ENCODE measurements at places on chromosomes 1 and 21.
A peak's percentile ranks its signal among the peaks of the same experiment; 100 is the strongest.

GRCh38 chr21:42147386-42148020, 71.4 kb upstream of the ABCG1 start:
- DNase-seq = no peak

DNA sequence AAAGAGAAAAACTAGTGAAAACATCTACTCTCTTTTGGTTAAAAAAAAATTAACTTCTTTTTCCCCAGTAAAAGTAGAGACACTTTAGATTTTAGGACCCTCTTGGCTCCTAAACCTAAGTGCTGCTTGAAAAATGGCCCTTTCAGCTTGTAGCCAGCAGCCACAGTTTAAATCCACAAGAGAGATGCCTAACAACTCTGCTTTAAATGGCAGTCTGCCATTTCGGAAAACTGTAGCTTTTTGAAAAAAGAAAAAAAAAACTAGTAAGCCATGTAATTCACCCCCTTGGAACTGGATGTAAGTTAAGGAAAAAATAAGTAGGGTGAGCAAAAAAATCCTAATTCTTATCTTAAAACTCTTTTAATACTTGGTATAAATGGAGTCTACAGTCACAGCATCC, 56.0 kb downstream of the LHX9 start:
- DNase-seq = no peak

DNA sequence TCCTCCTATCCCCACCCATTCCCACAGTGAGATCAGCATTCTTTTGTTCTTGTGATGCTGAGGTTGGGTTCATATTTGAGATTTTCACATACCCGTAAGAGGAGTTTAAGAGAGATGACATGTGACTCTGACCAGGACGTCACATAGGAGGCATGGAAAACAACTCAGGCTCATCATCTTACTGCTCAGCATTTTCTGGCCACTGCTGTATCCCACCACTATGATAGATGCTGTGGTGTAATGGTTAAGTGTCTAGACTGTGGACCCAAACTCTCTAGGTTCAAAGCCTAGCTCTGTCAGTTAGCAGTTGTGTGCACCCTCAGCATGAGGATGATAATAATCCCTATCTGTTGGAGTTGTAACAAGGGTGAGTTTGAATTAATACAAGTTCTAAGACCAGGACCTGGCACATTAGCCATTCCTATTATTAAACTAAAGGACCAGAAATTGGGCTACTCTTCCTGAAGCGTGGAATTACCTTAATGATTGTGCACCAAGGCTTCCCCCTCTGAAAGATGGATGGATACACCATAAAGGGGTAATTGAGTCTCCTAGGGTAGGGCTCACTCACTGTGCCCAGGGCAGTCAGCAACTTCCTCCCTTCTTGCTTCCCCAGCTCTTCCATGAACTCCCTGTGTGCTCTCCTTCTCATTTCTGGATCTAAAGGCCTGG, 40.9 kb downstream of the LGR6 start:
- no peak for DNase-seq

- DNase-seq = no peak
Observed at GRCh38 chr1:60890664-60891063, 191.7 kb upstream of the NFIA start.

DNA sequence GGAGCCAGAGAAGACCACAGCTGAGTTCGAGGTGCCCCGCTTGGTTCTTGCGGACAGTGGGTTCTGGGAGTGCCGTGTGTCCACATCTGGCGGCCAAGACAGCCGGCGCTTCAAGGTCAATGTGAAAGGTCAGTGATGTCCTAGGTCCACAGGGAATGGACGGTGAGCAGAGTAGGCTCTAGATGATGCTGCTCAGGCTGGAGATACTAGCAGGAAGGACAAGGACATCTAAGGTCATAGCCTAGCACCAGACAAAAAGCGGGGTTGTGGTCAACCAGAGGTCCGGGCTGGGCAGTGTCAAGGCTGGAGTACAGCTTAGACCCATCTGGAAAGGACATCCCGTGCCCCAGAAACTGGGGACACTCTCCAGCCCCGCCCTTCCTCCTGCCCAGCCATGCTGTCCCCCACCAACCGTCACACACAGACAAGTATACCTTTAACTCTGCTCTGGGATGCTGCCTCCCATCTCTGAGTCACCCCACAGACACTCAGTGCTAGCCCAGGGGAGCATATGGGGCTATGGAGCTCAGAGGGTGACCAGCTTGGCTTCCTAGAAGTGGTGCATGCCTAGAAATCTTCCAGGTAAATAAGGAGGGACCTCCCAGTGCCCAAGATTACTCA, 8.7 kb downstream of the TIE1 start:
- DNase-seq = no peak

DNA sequence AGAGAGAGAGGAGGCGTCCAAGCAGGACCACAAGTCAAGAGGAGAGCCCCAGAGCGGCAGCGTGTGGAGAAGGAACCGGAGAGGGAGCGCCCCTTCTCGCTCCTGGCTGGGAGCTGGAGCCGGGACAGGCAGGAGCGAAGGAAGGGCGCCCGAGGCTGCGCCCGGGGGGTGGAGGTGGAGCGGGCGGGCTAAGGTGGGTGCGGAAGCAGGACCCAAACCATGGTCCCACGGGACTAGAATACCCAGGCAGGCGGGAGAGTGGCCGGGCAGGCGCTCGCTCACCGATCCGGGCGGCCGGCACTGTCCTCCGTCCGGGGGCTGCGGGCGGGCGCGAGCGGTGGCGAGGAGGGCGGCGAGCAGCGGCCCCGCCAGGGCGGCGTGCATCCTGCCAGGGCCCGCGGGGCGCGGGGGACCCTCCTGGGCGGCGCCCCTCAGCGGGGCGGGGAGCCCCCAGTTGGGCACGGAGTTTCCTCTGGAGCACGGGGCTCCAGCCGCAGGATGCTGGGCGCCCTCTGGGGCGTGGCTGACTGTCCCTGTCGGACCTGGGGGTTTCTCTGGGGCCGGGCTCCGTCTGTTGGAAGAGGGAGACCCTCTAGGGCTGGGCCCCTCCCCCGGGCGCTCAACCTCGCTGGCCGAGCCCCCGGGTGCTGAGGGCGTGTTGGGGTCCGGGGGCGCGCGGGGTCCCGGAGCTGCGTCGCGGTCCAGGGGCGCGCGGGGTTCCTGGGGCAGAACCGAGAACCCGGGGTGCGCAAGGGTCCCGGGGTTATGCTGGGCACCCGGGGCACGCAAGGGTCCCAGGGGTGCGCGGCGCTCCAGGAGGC, 569 bp downstream of the TRABD2B start:
- peak; percentile 44 for DNase-seq

Measured in GM03348 (cell line).